ENCODE measurements at places on chromosomes 3 and 15.

- no peak for DNase-seq
Measured at GRCh38 chr3:183172051-183172639, 9.6 kb upstream of the LAMP3 start.

GRCh38 chr15:45855907-45856579, 221.2 kb downstream of the SQOR start:
- DNase-seq = no peak

- DNase-seq = no peak
Measured at GRCh38 chr3:194673761-194674160, 1.8 kb upstream of the LSG1 start.

DNA sequence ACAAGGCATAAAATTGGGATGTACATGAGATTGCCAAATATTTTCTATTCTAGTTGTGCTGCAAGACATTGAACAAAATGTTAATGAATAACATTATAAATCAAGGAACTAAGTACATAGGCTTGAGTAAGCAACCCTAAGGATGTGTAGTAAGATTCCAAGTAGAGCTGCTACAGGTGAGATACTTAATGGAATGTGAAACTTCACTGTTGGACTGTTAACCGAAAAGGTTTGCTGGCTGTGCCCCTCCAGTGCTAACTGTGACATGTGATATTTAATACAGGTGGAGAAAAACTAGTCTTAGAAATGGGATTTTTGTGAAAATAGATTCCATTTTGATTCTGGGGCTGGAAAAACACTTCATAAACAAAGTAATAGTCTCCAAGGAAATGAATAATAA, 52.4 kb downstream of the TSC22D2 start:
- DNase-seq = no peak

- no peak for DNase-seq
Measured at GRCh38 chr3:125110016-125110875, 54.4 kb upstream of the HEG1 start.

DNA sequence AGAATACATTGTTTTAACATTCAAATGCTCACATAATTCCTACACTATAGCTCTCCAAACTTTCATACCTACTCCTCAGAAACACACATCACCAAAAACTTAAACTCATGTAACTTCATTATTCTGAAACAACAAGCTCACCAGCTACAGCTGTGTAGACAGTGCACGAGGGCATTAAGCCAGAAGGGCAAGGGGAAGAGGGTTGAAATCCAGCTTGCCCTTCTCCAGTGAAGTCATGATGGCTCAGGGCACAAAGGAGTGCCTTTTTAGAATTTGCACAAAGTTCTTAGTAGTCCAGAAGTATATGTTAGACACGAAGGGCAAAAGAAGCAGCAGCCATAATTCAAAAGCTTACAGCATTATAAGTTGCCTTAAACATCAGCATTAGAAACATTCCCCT, 8.6 kb downstream of the SLC12A6 start:
- DNase-seq = no peak

DNA sequence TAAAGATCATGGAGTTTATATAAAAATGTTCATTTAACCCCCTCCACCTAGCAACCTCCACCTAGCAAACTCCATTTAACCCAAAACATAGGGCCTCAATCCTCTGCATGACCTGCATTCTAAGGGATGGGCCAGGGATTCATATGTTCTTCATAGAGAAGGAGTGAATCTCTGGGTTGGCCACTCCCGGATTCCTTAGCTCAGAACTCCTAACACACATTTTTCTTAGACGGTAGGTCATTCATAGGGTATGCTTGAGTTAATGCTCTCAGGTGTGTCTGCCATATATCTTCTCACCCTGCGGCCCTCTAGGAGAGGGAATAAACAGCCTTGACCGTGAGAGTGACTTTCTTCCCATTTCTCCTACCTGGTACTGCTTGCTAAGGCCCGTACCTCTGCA, 102.0 kb upstream of the IGSF10 start:
- DNase-seq = no peak

- DNase-seq = no peak
Measured at GRCh38 chr3:154324919-154325318, 632 bp upstream of the DHX36 start.

DNA sequence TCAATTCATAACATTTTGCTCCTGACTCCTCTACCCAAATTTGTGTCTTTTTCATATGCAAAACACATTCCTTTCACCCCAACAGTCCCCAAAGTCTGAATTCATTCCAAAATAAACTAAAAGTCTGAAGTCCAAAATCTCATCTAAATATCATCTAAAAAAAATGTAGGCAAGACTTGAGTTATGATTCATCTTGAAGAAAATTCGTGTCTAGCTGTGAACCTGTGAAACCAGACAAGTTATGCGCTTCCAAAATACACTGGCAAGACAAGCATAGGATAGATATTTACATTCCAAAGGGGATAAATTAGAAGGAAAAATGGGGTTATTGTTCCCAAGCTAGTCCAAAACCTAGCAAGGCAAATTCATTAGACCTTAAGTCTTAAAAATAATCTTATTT, 1302.0 kb upstream of the GBE1 start:
- DNase-seq = no peak

- no peak for DNase-seq
Measured at GRCh38 chr15:101193120-101193644, 58.7 kb downstream of the CHSY1 start.

- DNase-seq = no peak
Measured at GRCh38 chr15:81939604-81940440, 106.0 kb downstream of the MEX3B start.

DNA sequence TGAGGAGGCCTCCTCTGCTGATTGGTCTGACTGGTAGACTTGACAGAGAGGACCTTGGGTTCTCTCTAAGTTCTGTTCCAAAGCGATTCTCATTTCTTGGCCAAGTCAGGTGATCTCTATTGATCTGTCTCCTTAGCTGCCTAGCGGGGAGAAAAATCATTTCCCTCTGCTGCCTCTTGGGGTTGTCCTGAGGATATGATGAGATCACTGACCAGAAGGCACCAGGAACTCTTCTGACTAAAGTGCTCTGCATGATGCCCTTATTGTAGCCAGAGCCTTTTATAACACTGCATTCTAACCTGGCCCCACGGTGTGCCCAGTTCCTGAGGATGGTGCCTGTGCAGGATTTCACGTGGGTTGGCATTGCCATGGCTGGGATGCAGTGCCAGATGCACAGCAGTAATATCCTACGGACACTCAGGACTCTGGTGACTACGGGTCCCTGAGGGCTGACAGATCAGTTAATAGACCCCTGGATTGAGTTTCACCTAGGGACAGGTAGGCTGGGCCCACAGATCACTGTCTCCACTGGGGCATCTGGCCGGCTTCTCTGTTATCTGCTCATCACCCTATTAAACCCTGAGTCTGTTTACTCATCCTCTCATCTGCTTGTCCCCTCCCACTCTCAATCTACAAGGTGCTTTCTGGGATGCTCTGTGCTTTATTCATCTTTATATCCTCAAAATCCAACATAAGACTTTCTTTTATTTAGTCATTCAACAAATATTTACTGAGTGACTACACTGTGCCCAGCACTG, 3.9 kb upstream of the HEG1 start:
- no peak for DNase-seq

Measured in stimulated activated CD8-positive, alpha-beta memory T cell treated with anti-CD3 and anti-CD28 coated beads, Interleukin-7, amount 100 ng/mL, for 4 hours (primary cell).